Caki2 (cell line): ENCODE measurements at places on chromosomes 7 and 10.

DNA sequence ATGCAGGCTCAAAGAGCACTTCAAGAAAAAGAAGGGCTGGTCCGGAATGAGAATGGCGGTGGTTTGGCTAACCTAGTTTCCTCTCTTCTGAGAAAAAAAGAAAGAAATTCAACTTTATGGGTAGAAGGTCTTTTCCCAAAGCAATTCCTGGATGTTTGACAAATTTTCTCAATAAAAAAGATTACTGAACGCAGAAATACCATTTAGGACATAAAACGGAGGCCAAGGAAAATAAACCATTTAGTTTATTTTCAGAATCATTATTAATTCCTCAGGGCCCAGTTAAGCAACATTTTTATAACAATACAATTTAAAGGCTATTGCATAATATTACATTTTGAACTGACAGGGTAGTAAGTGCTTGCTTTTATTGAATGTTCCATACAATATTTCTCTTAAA lies 284.6 kb upstream of the ANKRD30A start:
- DNase-seq: no peak

GRCh38 chr7:716222-716621 lies 10.3 kb upstream of the DNAAF5 start:
- no peak for DNase-seq

GRCh38 chr10:133399123-133399601 lies 5.2 kb downstream of the MTG1 start:
- no peak for DNase-seq

DNA sequence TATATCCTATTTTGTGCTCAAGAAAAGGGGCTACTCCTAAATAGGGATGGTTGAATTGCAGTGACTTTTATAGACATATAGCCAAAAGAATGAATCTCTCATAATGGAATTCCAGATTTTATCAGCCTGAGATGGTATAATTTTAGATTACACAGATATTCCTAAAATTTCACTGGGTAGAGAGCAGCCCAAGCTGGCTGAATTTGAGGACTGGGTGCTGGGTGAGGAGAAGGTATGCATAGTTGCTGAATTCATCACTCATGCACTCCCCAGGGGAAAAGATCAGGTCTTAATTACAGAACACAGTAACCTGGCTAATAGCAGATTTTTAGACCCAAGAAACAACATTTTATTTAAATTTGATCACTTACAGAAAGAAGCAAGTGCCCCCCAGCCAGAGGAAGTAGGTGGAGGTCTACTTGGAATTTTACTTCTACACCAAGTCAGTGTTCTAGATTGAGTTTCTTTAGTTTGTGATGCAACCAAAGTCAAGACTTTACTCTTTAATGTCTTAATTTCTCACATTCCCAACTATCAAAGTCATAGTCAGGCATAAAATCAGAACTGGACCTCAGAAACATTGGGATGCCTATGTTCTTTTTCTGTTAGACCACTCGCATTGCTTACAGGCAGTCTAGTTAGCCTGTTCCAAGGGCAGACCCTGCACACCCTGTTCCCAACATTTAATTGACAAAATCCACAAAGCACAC lies 337.4 kb upstream of the PODXL start:
- no peak for DNase-seq

DNA sequence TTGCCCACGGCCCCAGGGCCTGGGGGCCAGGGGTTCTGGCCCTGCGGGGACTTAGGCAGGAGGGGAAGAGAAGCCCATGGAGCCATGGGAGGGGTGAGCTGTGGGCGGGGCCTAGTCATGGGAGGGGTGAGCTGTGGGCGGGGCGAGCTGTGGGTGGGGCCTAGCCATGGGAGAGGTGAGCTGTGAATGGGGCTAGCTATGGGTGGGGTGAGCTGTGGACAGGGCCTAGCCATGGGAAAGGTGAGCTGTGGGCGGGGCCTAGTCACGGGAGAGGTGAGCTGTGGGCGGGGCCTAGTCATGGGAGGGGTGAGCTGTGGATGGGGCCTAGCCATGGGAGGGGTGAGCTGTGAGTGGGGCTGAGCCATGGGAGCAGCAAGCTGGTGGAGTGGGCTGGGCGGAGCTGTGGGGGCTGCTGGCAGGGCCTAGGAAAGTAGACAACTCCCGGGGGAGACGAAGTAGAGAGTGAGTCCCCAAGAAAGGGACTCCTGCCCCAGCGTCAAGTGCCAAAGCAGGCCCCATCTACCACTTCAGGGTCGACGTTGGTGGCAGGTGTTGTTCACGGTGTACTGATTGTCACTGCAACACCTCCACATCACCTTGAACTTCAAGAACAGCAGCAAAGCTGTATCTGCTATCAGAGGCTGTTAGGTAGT lies 19.2 kb upstream of the TTYH3 start:
- DNase-seq: no peak
